Endothelial cell of umbilical vein (primary cell): ENCODE measurements at places on chromosomes 13 and 19. TPM values are rescaled to one million over a fixed set of nuclear protein-coding genes. Genes with fewer than 3 reads are reported as not detected.

The MRPL57 gene
- 19.5 and 23.1 TPM in 2 replicates for total RNA-seq

The DLL3 gene
- total RNA-seq: 0.40 and 0.55 TPM in 2 replicates

The RGL3 gene
- total RNA-seq: 1.7 and 5.2 TPM in 2 replicates

The ARHGAP45 gene
- total RNA-seq: 10.4 and 12.5 TPM in 2 replicates

The TEKTIP1 gene
- 0.53 and 0.73 TPM in 2 replicates for total RNA-seq

The DNASE2 gene
- total RNA-seq: 31.3 and 34.8 TPM in 2 replicates

The FCHO1 gene
- total RNA-seq: 1.4 and 1.6 TPM in 2 replicates

DNA sequence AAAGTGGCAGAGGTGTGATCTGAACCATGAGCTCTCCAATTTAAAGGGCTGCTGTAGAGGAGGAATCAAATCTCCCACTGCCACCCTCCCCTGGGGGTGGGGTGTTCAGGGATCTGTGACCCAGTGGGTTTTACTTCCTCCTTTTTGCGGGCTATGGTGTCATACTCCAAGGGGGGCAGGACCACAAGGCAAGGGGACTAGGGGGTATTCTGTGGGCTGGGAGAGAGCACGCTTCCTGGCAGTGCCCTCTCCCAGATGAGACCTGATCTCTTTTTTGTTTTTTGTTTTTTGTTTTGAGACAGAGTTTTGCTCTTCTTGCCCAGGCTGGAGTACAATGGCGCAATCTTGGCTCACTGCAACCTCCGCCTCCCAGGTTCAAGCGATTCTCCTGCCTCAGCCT lies 10.3 kb downstream of the PLD3 start:
- no peak overlapping the region for H3K27ac ChIP-seq
- no peak overlapping the region for H3K4me3 ChIP-seq
- no peaks in the 10 kb centered on the region for H3K36me3 ChIP-seq
- no peaks in the 10 kb centered on the region for H3K27me3 ChIP-seq

GRCh38 chr13:45142440-45143345 lies 22.4 kb downstream of the GTF2F2 start:
- no peaks in the 10 kb centered on the region for H3K27me3 ChIP-seq
- H3K4me1 ChIP-seq: peaks cover 6% of the 10 kb centered on the region
- no peaks in the 10 kb centered on the region for H3K36me3 ChIP-seq
- no peak overlapping the region for H3K4me3 ChIP-seq
- H3K27ac ChIP-seq: no peak overlapping the region

DNA sequence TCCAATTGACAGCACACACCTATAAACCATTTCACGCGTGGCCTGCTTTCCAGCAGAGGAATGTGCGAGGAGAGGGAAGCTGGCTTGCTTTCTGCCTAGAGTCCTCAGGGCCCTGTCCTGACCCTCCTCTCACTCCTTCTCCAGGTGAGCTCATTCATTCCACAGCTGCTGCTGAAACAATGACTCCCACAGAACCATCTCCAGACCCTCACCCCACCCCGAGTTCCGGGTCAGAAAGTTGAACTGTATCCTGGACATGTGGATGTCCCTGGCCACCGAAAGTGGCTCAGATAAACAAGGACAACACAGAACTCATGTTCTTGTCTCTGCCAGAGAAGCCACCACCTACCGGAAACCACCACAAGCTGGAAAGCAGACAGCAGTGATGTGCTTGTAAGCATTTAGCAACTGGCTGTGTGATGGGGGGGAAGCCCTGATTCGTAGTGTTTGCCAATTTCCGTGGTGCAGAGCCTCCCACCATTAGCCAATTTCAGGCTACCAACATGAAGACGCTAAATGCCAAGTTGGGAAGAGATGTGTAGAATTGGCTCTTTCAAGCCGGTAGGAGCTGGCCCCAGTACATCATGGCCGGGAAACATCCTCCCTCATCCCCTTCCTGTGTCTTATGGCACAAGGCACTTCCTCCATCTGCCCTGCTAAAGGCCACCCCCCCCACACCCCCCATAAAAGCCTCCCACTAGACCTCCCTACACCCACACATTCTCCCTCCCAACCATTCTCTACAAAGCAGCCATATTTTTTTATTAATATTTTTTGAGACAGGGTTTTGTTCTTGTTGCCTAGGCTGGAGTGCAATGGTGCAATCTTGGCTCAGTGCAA lies 5.0 kb downstream of the SYCE2 start:
- no peaks in the 10 kb centered on the region for H3K4me1 ChIP-seq
- no peaks in the 10 kb centered on the region for H3K36me3 ChIP-seq
- H3K27me3 ChIP-seq: peaks cover 3% of the 10 kb centered on the region
- no peak overlapping the region for H3K4me3 ChIP-seq
- no peak overlapping the region for H3K27ac ChIP-seq

- no peak overlapping the region for H3K27ac ChIP-seq
- no peak for DNase-seq
- no peak overlapping the region for H3K4me3 ChIP-seq
- H3K36me3 ChIP-seq: no peaks in the 10 kb centered on the region
- no peaks in the 10 kb centered on the region for H3K27me3 ChIP-seq
- no peaks in the 10 kb centered on the region for H3K4me1 ChIP-seq
These were observed 96.7 kb downstream of the CRYL1 start for GRCh38 chr13:20428666-20429644.

DNA sequence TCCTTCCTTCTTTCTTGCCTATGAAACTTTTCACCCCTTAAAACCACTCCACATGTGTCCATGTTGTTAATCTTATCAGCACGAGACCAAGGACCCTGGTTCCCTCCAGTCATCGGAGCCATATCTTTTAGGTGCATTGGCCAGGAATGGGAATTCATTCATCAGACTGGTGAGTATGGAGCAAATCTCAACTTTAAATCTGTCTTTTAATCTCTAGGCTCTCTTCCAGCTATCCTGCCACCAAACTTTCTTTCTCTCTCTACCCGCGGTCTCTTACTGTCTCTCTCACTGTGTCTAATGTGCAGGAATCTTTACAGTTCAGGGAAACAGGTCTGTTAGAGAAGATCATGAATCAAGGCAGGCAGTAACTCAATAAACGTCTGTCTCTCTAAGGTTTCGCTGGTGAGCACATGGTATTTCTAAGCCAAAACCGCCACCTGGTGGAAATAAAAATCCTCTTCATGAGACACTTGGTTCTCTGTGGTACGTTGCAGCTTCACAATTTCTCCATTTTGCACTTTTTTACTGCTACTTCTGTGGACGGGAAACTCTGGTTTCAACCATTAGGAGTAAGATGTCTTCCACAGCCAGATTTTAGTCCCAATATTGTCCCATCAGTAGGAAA lies 16.1 kb downstream of the LGALS16 start:
- H3K27me3 ChIP-seq: peaks cover 3% of the 10 kb centered on the region
- peak; percentile 44 for DNase-seq
- no peak overlapping the region for H3K27ac ChIP-seq
- H3K4me1 ChIP-seq: no peaks in the 10 kb centered on the region
- H3K4me3 ChIP-seq: no peak overlapping the region

DNA sequence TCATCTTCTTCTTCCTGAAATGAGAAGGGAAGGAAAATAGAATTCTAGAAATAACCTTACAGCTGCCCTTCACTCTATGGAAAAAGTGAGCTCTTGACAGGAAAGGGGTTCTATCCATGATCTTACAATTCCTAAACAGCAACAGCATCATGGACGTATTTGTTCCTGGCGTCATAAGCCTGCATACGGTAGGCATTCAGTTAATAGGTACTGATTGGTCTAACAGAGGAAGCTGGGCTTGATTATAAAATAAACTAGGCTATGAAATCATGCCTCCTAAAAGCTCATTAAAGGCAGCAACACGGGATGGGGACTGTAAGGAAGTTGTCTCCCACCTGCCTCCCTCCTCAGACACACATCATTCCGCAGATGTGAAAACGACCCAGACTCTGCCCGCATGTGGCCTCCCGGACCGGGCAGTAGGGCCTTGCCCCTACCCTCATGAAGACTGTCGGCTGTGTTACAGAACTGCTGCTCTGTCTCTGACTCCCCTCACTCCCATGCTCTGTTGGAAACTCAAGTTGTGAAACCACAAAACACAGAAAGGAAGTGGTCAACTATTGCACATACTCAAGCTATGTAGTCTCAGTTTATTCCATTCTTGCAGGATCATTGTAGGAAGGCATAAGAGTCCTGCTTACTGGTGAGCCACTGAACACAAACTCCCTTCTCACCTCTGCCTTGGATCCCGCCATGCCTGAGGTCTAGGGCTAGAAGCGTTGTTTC lies 129.8 kb downstream of the DLEU7 start:
- H3K27ac ChIP-seq: no peak overlapping the region
- no peak overlapping the region for H3K4me3 ChIP-seq
- no peaks in the 10 kb centered on the region for H3K36me3 ChIP-seq
- DNase-seq: no peak

GRCh38 chr13:78742659-78743058 lies 83.7 kb upstream of the OBI1 start:
- H3K36me3 ChIP-seq: no peaks in the 10 kb centered on the region
- no peak overlapping the region for H3K4me3 ChIP-seq
- no peak overlapping the region for H3K27ac ChIP-seq
- no peak for DNase-seq

GRCh38 chr19:55526216-55527196 lies 10.4 kb downstream of the SBK2 start:
- no peaks in the 10 kb centered on the region for H3K27me3 ChIP-seq
- no peak overlapping the region for H3K27ac ChIP-seq
- H3K36me3 ChIP-seq: no peaks in the 10 kb centered on the region
- H3K4me1 ChIP-seq: no peaks in the 10 kb centered on the region
- DNase-seq: peak; percentile 59

DNA sequence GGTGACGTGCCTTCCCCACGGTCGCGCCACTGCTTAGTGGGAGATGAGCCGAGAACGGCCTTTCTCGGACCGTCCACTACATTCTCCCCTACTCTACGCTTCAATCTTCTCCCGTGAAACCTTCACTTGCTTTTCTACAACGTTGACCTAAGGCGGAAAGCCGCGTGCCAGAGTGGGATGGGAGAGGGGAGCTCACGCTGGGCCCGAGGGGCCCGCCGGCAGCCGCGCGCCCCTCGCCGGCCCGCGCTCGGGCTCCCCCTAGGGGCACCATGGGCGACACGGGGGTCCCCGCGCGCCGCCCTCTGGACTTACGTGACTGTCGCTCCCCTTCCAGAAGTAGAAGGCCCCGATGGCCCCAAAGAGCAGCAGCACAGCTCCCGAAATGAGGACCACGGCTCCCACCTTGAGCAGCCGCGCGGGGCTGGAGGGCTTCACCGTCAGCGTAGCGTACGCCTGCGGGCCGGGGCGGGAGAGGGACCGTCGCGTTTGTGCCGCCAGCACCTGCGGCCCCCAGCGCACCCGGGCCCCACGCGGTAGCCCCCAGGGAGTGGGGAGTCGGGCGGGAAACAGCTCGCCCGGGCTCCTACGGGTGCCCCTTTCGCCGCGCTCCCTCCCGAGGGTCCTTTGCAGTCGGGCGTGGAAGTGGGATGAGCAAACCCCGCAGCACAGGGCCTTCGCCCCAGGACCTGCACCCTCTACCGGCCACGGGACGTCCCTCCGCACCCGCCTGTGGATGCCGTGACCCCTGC lies 727 bp downstream of the CNMD start:
- DNase-seq: peak; percentile 15
- no peaks in the 10 kb centered on the region for H3K36me3 ChIP-seq
- peaks cover 6% of the 10 kb centered on the region for H3K4me1 ChIP-seq
- peak overlapping the region; percentile 17 for H3K4me3 ChIP-seq
- H3K27ac ChIP-seq: no peak overlapping the region
- peaks cover 56% of the 10 kb centered on the region for H3K27me3 ChIP-seq

GRCh38 chr13:97567510-97568243 lies 133.7 kb downstream of the RAP2A start:
- no peak overlapping the region for H3K4me3 ChIP-seq
- peaks cover 2% of the 10 kb centered on the region for H3K27me3 ChIP-seq
- H3K27ac ChIP-seq: no peak overlapping the region
- no peak for DNase-seq

DNA sequence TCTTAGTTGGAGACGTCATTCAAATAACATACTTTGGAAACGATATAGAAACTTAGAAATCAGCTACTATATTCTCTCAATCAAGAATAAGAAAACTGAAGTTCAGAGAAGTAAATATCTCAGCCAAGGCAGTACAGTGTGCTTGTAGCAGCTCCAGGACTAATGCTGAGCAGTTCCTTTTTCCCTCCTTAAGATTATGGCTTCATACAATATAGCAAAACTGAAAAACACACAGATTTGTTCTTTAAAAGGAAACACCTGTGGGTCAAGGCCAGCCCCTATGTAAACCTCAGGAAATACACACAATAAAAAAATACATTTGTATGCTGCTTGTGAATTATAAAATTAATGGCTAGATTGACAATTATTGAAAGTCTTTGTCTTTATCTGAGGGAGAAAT lies 212.7 kb upstream of the EDNRB start:
- no peak overlapping the region for H3K4me3 ChIP-seq
- no peaks in the 10 kb centered on the region for H3K4me1 ChIP-seq
- peaks cover 15% of the 10 kb centered on the region for H3K27me3 ChIP-seq
- peak; percentile 49 for DNase-seq
- no peaks in the 10 kb centered on the region for H3K36me3 ChIP-seq
- no peak overlapping the region for H3K27ac ChIP-seq

DNA sequence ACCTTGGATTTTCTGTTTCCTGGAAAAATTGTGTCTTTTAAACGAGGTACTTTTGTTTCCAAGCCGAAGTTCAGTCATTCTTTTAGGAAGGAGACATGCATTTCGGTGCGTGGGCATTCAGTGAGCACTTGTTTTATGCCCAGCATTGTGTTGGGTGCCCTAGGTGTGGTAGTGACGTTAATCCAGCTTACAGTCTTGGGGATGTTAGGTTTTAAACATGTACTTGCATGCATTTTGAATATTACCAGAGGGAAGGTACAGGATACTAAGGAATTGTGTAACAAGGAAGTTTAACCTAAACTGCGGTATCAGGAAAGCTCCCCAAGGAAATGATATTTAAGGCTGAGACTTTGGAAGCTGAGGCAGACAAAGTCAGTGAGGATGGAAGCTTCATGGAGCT lies 66.3 kb downstream of the ARHGAP35 start:
- H3K4me3 ChIP-seq: no peak overlapping the region
- no peaks in the 10 kb centered on the region for H3K27me3 ChIP-seq
- DNase-seq: no peak
- no peaks in the 10 kb centered on the region for H3K36me3 ChIP-seq
- no peak overlapping the region for H3K27ac ChIP-seq

DNA sequence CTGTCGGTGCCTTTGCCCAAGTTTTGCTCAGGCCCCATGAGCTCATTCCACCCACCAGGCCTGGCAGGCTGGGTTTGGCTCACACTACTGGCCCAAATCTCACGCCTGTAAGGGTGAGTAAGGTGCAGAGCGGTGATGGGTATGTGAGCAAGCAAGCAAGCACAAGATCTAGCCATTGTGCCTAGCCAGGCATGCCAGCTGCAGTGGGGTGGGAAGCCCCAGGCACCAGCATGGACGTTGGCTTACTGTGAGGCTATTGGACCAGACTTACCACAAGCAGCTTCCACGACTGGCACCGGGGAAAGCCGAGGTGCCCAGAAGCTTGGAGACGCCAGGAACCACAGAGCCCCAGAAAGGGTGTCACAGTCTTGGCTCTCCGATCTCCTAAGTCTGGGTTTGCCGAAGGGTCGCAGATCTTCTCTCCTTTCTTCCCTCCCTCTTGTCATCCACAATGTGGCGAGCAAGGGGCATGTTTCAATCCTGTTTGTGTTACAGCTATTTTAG lies 2659.4 kb upstream of the PCDH20 start:
- no peaks in the 10 kb centered on the region for H3K4me1 ChIP-seq
- no peaks in the 10 kb centered on the region for H3K27me3 ChIP-seq
- H3K4me3 ChIP-seq: no peak overlapping the region
- no peaks in the 10 kb centered on the region for H3K36me3 ChIP-seq
